ENCODE measurements at places on chromosomes 1 and 21.

- peak; percentile 98 for ATAC-seq
Observed at GRCh38 chr1:44594871-44595735, 79.2 kb downstream of the TMEM53 start.

- no peak for ATAC-seq
Observed at GRCh38 chr1:171683870-171684269, 31.4 kb upstream of the MYOC start.

- ATAC-seq = no peak
Observed at GRCh38 chr1:44628962-44629756, 45.1 kb downstream of the TMEM53 start.

- peak; percentile 50 for ATAC-seq
Observed at GRCh38 chr1:232629250-232630046, 485 bp downstream of the SIPA1L2 start.

DNA sequence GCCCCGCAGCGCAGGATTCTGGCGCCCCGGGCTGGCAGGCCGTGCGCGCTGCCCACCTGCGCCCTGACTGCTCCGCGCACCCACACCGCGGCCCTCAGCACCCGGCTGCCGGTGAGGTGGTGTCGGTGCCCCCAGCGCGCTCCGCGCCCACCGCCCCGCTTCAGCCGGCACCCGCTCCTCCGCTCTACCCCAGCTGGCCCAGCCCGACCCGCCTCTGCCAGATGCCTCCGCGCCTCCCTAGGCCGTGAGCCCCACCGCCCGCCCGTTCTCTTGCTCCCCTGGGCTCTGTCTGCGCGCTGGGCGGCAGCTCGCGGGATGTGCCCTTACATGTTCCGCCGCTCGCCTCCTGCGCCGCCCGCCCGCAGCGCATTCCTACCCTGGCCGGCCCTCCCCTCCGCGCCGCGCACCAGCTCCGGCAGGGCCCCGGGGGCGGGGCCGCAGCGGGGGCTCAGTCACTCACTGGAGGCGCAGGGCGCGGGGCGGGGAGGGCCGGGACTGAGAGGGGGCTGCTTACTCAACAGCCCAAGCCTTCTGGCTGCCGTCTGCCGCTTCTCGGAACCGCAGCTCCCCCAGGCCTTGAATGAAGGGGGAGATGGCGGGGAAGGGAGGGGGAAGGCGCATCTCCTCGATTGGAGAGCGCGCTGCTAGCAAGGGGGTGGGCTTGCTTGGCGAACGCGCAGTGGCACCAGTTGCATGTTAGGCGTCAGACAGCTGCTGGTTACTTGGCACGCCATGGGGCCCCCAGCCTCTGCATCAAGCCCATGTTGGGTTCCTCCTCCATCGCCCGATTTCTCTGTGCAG lies at the start of gene PHLDA3:
PHLDA3 (minus strand) TSS at position 345 of the 801 bp plus-strand sequence. CDS start 402 bp downstream, outside the sequence.
- peak; percentile 89 for ATAC-seq

DNA sequence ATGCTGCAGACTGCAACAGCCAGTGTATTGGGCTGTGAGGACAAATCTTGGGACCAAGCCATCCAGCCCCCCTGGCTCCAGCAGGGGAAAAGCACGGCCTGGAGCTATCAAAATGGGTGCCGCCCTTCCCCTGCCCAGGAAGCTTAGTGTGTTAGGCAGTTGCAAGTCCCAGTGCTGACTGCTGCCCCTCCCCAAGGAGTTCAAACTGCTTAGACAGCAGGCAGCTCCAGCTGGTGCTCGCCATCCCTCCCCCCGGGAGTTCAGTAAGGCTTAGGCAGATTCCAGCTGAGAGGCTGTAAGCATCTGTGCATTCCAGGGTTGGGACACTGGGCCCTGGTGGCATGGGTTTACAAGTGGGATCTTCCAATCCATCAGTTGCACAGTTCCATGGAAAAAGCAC lies 579.6 kb upstream of the NR5A2 start:
- ATAC-seq = no peak

GRCh38 chr1:39969048-39969447 lies 14.1 kb downstream of the MFSD2A start:
- peak; percentile 30 for ATAC-seq

DNA sequence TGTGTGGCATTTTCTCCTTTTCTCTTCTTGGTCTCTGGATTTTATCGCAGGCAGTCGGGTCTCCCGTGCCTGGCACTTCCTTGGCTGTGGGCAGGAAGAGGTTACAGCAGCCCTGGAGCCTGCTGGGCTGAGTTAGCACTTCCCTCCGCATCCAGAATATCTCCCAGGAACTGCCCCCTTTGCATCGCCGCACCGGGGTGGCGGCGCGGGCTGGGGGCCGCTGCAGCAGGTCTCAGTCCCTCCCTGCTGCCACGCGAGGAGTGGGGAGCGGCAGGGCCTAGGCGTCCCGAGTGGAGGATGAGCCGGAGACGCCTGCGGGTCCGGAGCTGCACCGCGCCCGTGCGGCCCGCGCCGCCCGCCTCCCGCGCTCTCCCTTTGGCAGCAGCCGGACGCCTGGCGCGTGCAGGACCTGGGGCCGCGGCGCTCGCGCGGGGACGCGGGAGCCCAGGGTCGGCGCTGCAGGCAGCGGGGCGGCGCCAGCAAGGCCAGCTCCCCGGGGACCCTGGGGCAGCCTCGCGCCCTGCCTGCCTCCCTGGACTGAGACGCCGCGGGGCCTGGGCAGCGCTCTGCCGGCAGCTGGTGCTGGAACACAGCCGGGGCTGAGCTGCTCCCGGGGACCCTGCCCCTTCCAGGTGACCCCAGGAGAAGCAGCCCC lies 192.8 kb downstream of the PRDM2 start:
- no peak for ATAC-seq

GRCh38 chr1:25877155-25877554 lies 1.6 kb upstream of the PAQR7 start:
- ATAC-seq = no peak

- ATAC-seq = no peak
Observed at GRCh38 chr1:95506736-95507414, 272.9 kb downstream of the RWDD3 start.

DNA sequence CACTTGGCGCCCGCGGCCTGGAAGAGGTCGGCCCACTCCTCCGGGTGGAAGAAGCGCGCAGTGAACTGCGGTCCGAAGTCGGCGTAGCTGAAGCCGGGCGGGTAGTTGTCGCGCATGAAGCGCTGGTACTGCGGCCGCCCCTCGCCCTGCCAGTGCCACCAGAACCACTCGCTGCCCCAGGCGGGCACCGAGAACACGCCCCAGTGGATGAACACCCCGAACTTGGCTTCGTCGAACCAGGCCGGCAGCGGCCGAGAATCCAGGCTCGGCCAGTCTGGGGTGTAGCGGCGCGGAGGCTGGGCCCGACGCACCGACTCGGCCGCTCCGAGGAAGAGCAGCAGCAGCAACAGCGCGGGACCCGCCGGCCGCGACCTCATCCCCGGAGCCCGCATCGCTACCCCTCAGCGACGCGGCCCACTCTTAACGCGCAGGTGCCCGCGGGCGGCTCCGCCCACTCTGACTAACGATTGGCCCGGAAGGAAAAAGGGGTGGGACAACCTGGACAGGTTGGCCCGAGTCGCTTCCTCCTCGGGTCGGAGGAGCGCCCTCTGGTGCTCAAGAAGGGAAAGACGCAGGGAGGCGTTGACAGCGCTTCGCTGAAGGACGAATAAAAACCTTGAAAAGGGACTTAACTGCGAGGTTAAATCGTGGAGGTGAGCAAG lies at the start of gene FUCA1:
FUCA1 (minus strand) TSS at position 396 of the 662 bp plus-strand sequence; CDS start at position 392, 4 bp downstream.
- ATAC-seq = peak; percentile 98

- no peak for ATAC-seq
Observed at GRCh38 chr1:178969226-178969987, 56.3 kb upstream of the FAM20B start.

- ATAC-seq = no peak
Observed at GRCh38 chr1:6700853-6701436, 671 bp downstream of the DNAJC11 start.

All from SK-N-SH treated with all-trans-retinoic acid at 6 μM for 48 hours (cell line).